Panc1 (cell line): ENCODE measurements at places on chromosomes 6 and 20. TPM values are rescaled to one million over a fixed set of nuclear protein-coding genes. Genes with fewer than 3 reads are reported as not detected.

Gene FAXC
- total RNA-seq: 9.0 TPM

Gene TSPO2
- total RNA-seq: not detected

GRCh38 chr6:156430386-156430785 is 346.8 kb upstream of the ARID1B start:
- DNase-seq: no peak

GRCh38 chr20:61949714-61950640 is 115.7 kb downstream of the TAF4 start:
- DNase-seq: no peak

Gene PI16
- not detected for total RNA-seq

DNA sequence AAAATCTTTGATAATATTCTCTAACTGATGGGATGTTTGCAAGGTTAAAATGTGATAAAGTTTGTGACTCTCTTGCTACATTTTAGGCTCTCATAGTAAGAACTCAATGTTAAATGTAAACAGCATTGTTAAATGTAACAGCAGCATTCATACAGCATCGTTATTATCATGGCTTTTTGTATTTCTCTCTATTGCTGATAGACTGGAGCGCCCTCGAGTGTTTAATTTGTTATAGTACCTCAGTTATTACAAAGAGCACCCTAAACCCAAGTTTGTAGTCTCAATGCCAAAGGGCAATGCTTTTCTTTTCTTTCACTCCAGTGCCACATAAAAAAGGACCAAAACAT is 14.9 kb upstream of the TTPAL start:
- DNase-seq: no peak

DNA sequence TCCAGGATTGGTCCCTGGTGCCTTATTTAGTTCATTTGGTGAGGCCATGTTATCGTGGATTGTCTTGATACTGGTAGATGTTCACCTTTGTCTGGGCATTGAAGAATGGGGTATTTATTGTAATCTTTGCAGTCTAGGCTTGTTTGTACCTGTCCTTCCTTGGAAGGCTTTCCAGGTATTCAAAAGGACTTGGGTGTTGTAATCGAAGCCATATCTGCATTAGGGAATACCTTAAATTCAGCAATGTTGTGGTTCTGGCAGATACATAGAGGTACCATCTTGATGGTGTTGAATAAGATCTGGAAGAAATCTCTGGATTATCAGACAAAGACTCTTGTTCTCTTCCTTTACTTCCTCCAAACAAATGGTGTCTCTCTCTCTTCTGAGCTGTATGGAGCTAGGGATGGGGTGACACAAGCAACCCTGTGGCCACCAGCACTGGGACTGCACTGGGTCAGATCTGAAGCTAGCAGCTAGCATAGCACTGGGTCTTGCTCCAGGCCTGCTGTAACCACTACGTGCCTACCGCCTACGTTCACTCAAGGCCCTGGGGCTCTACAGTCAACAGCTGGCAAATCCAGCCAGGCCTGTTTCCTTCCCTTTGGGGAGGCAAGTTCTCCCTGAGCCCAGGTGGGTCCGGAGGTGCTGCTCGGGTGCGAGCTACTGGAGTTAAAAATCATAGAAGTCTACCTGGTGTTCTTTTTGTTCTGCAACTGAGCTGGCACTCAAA is 261.1 kb upstream of the CITED2 start:
- DNase-seq: no peak

DNA sequence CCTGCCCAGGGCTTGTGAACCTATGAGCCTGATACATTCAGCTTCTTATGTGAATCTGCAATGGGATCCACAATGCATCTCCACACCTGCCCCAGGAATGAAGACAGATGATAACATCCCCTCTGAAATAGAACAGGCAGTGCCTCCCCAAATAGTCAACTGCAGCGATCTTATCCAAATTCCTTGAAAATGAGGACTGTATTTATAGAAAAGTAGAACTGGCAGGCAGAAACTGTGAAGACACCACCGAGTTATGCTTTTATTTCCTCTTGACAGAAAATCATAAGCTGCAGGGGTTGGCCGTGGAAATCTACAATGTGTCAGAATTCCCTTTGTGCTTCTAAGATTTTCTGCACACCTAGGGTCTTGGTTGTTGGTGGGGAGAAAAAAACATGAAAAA is 270.3 kb downstream of the TBC1D7 start:
- no peak for DNase-seq

DNA sequence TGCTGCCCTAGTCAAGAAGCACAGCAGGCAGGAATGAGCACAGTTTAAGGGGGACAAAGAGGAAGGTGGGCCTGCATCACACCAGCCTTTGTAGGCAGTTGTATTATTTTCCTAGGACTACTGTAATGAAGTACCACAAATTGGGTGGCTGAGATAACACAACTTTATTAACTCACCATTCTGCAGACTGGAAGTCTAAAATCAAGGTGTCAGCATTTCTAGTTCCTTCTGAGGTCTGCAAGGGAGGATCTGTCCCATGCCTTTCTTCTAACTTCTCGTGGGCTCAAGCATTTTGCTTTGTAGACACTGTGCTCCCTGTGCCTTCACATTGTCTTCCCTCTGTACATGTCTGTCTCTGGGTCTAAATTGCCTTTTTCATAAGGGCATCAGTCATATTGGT is 488.5 kb upstream of the JARID2 start:
- no peak for DNase-seq

Gene GNMT
- total RNA-seq: 0.72 TPM

Gene TGM3
- total RNA-seq: not detected

DNA sequence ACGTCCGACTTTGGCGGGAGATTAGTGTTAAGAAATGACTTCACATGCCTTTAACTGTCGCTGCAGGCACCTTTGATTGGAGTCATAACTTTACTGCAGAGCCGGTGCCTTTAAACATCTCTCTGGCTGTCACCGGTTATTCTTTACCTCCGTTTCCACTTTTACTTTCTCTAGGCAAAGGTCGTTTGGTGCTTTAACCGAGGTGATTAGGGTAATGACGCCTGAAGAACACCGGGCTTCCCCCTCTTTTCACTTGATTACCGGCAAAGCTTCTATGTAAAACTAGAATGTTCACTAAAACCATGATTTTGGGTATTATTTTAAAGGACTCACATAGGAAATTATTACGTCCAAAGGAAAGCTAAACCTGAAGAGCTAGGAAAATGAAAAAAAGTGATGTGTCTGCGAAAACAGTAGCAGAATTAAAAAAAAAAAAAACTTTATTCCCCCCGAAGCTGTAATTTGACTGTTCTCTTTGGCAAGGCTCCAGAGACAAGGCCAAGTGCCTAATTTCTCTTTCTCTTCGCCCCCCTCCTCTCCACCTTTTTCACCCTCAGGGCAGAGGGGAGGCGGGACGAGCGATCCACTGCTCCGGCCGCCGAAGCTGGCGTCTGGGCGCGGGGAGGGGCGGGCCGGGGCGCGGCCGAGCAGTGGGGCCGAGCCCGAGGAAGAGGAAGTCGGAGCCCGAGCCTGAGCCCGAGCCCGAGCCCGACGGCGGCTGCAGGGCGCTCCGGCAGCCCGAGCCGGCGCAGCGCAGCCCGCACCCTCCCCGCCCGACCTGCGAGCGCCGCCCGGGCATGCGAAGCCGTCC is at the start of gene PLEKHG1:
TSS of gene PLEKHG1 (plus strand) at position 687 of the 811 bp plus-strand sequence. CDS start 133,797 bp downstream, outside the sequence.
- DNase-seq: no peak

GRCh38 chr20:43241057-43241702 is 51.5 kb upstream of the PTPRT start:
- DNase-seq: no peak
